Omental fat pad (tissue), 4 donors: ENCODE measurements at places on chromosomes 1 and 21. TPM values are rescaled to one million over a fixed set of nuclear protein-coding genes. Genes with fewer than 3 reads are reported as not detected.

ADAMTS5 gene
- 28.4 TPM for total RNA-seq

GPR3 gene
- total RNA-seq = 1.3 TPM

FCRLA gene
- 0.84 TPM for total RNA-seq

OLFML3 gene
- total RNA-seq = 61.1 TPM

LCE1D gene
- total RNA-seq = not detected

EFHD2 gene
- total RNA-seq = 63.1 TPM

FCRL1 gene
- total RNA-seq = 0.32 TPM

DIO1 gene
- total RNA-seq = not detected

APOBEC4 gene
- total RNA-seq = not detected

HTR6 gene
- not detected for total RNA-seq

CAMTA1 gene
- 66.2 TPM for total RNA-seq

LCE3E gene
- not detected for total RNA-seq

REN gene
- 1.4 TPM for total RNA-seq

KIF14 gene
- total RNA-seq = 0.16 TPM

BSND gene
- total RNA-seq = not detected

ZNF326 gene
- total RNA-seq = 17.3 TPM

ZNF496 gene
- total RNA-seq = 18.8 TPM

TMEM79 gene
- 1.3 TPM for total RNA-seq

KIF2C gene
- total RNA-seq = 1.4 TPM

CCDC30 gene
- 3.5 TPM for total RNA-seq

NECTIN4 gene
- 0.72 TPM for total RNA-seq

AJAP1 gene
- 0.46 TPM for total RNA-seq

S100A14 gene
- not detected for total RNA-seq

TRNP1 gene
- 13.3 TPM for total RNA-seq

ZZZ3 gene
- 56.0 TPM for total RNA-seq

ANKRD65 gene
- 7.3 TPM for total RNA-seq

ELOA gene
- 59.6 TPM for total RNA-seq
